Cardiac muscle cell (in vitro differentiated cells and primary cell): ENCODE measurements at places on chromosomes 11 and 22. TPM values are rescaled to one million over a fixed set of nuclear protein-coding genes. Genes with fewer than 3 reads are reported as not detected.
A peak's percentile ranks its signal among the peaks of the same experiment; 100 is the strongest.

OR2D2 gene
- not detected in 2 replicates for polyA plus RNA-seq

CENPM gene
- polyA plus RNA-seq = 25.8 and 37.0 TPM in 2 replicates

C11orf86 gene
- polyA plus RNA-seq = not detected in 2 replicates

DGAT2 gene
- 23.7 and 34.7 TPM in 2 replicates for polyA plus RNA-seq

DNA sequence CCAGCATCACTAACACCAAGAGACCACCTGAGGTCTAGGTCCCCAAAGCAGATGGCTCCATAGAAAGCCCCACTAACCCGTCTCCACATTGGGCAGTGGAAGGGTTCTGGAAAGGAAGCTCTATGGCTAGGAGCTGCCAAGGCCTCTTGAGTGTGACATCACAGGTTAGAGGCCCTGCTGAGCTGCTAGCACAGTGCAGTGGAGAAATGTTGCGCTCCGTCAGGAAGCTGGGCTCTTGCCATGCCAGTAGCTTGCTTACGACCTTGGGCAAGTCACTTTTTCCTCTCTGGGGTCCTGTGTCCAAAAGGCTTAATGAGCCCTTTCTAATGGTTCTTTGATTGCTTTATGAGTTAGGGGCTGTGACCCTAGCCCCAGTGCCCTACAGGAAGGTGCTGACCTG lies 10.6 kb downstream of the PIK3IP1 start:
- no peak for DNase-seq
- H3K4me3 ChIP-seq = no peak overlapping the region
- H3K36me3 ChIP-seq = no peaks in the 10 kb centered on the region
- H3K27me3 ChIP-seq = no peaks in the 10 kb centered on the region
- peaks cover 8% of the 10 kb centered on the region for H3K4me1 ChIP-seq
- no peak overlapping the region for H3K27ac ChIP-seq

OR4D11 gene
- not detected in 2 replicates for polyA plus RNA-seq

SYT8 gene
- polyA plus RNA-seq = not detected in 2 replicates

- DNase-seq = peak; percentile 86
- H3K27me3 ChIP-seq = no peaks in the 10 kb centered on the region
- H3K4me3 ChIP-seq = no peak overlapping the region
- H3K36me3 ChIP-seq = no peaks in the 10 kb centered on the region
- peaks cover 3% of the 10 kb centered on the region for H3K4me1 ChIP-seq
Observed at GRCh38 chr22:30234786-30235470, 11.6 kb downstream of the LIF start.

TMA7B gene
- polyA plus RNA-seq = not detected in 2 replicates

DNA sequence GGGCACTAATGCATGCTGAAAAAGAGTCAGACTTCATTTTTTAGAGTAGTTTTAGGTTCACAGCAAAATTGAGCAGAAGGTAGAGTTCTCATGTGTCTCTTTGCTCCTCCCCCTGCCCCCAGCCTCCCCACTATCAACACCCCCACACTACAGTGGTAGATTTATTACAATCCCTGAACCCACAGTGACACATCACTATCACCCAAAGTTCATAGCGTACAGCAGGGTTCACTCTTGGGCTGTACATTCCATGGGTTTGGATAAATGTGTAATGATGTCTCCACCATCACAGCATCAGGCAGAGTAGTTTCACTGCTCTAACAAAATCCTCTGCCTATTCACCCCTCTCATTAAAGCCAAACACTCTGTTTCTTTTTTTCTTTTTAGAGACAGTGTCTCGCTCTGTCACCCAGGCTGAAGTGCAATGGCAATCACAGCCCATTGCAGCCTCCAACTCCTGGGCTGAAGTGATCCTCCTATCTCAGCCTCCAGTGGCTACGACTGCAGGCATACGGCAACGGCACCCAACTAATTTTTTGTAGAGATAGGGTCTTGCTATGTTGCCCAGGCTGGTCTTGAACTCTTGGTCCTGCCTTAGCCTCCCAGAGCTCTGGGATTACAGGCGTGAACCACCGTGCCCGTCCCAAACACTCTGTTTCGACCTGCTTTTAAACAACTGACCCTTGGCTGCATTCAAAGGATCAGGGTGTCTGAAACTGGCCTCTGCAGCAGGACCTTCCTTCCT lies 4.1 kb downstream of the BEST1 start:
- no peak overlapping the region for H3K27ac ChIP-seq
- H3K36me3 ChIP-seq = no peaks in the 10 kb centered on the region
- H3K27me3 ChIP-seq = peaks cover 15% of the 10 kb centered on the region
- no peak for DNase-seq
- H3K4me1 ChIP-seq = no peaks in the 10 kb centered on the region

HIC2 gene
- polyA plus RNA-seq = 9.4 and 15.8 TPM in 2 replicates

MIF gene
- polyA plus RNA-seq = 4,717 and 4,854 TPM in 2 replicates

DNA sequence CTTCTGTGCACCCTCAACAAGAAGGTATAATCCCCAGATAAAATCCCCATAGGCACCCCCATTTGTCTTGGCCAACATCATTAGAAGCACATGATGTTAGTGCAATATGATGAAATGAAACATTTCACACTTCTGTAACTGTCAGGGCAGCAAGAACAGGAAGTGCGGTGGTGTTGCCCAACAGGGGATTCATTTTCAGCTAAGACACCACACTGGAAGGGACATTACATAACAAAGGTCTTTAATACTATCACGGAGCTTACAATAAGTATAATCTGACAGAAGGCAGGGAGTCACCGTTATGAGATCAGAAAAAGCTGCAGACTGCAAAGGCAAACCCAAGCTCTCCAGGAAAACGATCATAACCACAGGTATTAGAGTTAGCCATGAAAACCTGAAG lies 2.0 kb downstream of the OR52W1 start:
- peaks cover 5% of the 10 kb centered on the region for H3K36me3 ChIP-seq
- H3K4me1 ChIP-seq = no peaks in the 10 kb centered on the region
- no peaks in the 10 kb centered on the region for H3K27me3 ChIP-seq

DNA sequence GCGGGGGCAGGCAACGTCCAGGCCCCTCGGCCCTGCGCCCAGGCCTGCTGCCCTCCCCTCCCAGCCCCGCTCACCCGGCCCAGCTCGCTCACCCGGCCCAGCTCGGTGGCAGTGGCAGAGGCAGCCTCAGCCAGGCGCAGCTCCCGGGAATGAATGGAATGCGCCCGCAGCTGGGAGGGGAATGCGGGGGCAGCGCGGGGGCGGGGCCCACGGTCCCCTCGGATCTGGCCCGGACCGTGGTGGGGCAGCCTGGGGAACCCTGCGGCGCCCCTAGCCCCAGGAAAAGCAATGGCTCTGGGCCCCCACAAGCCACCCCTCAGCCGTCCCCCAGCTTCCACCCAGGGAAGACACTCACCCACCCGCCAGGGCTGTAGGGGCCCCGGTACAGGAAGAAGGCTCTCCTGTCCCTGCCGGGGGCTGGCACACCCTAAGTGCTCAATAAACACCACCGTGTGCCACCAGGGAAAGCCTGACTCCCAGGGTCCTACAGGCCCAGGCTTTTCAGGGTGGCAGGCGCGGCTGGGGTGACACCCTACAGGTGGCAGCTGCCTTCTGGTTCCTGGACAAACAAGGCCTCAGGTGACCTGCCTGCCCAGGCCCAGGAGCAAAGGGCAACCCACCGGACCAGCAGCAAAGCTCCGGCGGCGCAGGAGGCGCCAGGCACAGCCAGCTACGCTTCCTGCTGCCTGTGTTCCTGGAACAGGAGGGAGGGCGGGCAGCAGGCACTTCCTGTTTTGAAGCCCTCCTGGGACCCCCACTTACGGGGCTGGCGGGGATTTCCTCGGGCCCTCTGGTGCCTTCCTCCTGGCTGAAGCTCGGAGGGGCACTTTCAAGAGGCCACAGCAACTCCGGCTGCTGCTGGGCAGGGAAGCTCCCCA lies 13.8 kb downstream of the PLXNB2 start:
- H3K27me3 ChIP-seq = no peaks in the 10 kb centered on the region
- no peak overlapping the region for H3K4me3 ChIP-seq
- H3K27ac ChIP-seq = peak overlapping the region; percentile 92

- no peak overlapping the region for H3K4me3 ChIP-seq
- no peaks in the 10 kb centered on the region for H3K4me1 ChIP-seq
- H3K27me3 ChIP-seq = no peaks in the 10 kb centered on the region
- no peak for DNase-seq
Observed at GRCh38 chr11:36684840-36685801, 87.1 kb upstream of the RAG2 start.

- no peak overlapping the region for H3K27ac ChIP-seq
- H3K27me3 ChIP-seq = peaks cover 19% of the 10 kb centered on the region
- no peak for DNase-seq
- no peaks in the 10 kb centered on the region for H3K4me1 ChIP-seq
Observed at GRCh38 chr11:17752144-17752543, 17.6 kb downstream of the KCNC1 start.

DDTL gene
- 11.9 and 13.8 TPM in 2 replicates for polyA plus RNA-seq

P2RY6 gene
- not detected in 2 replicates for polyA plus RNA-seq

GRCh38 chr11:100676901-100677300 lies 10.2 kb upstream of the ARHGAP42 start:
- H3K4me1 ChIP-seq = peaks cover 19% of the 10 kb centered on the region
- no peak overlapping the region for H3K27ac ChIP-seq
- H3K4me3 ChIP-seq = no peak overlapping the region

DNA sequence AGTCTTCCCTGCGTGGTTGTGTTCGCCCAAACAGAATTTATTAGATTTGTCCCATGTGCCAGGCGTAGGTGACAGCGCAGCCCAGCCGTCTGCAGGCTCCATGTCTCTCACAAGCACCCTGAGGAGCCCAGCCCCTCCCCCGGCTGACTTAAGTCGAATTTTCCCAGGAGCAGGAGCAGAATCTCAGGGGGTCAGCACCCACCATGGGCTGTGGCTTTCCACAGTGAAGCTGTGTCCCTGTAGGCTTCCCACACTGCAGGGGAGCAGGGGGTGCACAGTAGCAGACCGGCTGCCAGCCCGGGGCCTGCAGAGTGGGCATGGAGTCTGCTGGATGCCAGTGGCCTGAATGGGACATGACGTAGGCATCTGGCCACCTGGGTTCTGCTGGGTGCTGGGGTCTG lies 16.0 kb downstream of the PARVG start:
- no peak for DNase-seq
- no peaks in the 10 kb centered on the region for H3K4me1 ChIP-seq
- no peak overlapping the region for H3K4me3 ChIP-seq
- no peak overlapping the region for H3K27ac ChIP-seq
- H3K36me3 ChIP-seq = no peaks in the 10 kb centered on the region
- no peaks in the 10 kb centered on the region for H3K27me3 ChIP-seq

DNA sequence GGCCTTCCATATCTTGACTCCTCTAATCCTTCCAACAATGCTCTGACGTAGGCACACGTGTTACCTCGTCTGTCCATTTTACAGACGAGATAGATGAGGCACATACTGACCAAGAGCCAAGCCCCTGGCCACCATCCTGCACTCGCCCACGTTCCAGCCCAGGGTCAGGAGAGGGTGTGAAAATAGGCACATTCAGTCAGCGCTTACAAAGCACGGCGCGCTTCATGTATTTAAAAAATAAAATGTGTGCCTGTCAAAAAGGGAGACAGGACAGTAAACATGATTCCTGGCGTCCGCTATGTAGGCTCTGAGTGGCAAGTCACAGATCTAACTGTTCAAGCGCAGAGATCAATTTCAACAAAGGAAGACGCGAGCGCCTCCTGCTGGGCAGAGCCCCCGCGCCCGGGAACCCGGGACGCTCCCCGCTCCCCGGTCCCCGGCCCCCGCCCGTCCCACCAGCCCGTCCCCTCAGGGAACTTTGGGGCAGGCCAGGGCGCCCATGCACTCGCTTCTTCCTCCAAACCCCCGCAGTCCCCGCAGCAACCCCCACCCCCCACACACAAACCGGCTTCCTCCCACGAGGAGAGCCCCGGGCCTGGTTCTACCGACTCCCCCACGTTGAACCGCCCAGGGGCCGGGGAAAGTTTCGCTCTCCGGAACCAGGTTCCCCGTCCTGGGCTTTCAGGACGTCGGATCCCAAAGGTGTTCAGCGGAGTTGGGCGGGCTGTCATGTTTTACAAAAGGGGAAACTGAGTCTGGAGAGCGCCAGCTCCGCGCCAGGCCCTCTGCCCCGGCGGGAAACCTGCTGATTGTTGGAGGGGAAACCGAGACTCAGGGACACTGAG lies 10.4 kb upstream of the C1QTNF6 start:
- DNase-seq = peak; percentile 79
- no peaks in the 10 kb centered on the region for H3K27me3 ChIP-seq
- H3K4me3 ChIP-seq = peak overlapping the region; percentile 44
- no peaks in the 10 kb centered on the region for H3K36me3 ChIP-seq

JAML gene
- polyA plus RNA-seq = not detected in 2 replicates

- no peaks in the 10 kb centered on the region for H3K27me3 ChIP-seq
- no peak overlapping the region for H3K4me3 ChIP-seq
- H3K36me3 ChIP-seq = no peaks in the 10 kb centered on the region
- DNase-seq = no peak
Observed at GRCh38 chr11:70522593-70523311, 124.4 kb downstream of the CTTN start.

DNA sequence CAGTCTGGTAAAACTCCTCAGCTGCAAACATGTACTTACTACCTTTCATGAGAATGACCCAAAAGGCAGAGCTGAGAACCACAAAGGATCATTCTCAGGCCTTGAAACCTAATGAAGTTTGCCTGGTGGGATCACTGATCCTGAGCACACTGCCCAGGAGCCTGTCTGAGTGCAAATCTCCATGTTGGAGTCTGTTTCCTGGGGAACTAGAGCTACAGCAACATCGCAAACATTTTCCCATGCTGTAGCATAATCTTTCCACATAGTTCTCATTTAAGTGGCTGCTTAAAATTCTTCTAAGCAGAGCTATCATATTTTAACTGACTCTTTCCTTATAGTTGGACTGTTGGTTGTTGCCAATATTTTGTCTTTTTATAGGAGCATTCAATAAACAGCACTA lies 58.5 kb downstream of the GUCY1A2 start:
- H3K27me3 ChIP-seq = no peaks in the 10 kb centered on the region
- no peaks in the 10 kb centered on the region for H3K36me3 ChIP-seq
- H3K4me3 ChIP-seq = no peak overlapping the region
- peak; percentile 66 for DNase-seq
- H3K4me1 ChIP-seq = peaks cover 21% of the 10 kb centered on the region
- no peak overlapping the region for H3K27ac ChIP-seq

DNA sequence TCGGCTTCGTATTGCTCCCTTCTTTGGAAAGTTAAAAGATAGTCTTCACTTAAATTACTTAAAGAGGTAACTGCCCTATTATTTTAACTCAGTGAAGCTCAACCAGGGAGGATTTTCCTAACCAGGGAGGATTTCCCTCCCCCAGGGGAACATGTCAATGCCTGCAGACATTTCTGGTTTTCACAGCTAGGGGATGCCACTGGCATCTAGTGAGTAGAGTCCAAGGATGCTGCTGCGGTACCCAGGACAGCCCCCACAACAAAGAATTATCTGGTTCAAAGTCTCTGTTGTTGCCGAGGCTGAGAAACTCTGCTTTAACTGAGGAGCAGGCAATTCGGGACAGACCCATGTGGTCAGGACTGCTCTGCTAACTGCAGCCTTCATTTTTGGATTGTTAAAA lies 82.2 kb downstream of the DEPDC5 start:
- DNase-seq = no peak
- H3K4me1 ChIP-seq = no peaks in the 10 kb centered on the region
- H3K27ac ChIP-seq = no peak overlapping the region
- H3K36me3 ChIP-seq = peaks cover 3% of the 10 kb centered on the region
- H3K27me3 ChIP-seq = no peaks in the 10 kb centered on the region
